Bronchial epithelial cell (primary cell): ENCODE measurements at places on chromosomes 11 and 22. TPM values are rescaled to one million over a fixed set of nuclear protein-coding genes. Genes with fewer than 3 reads are reported as not detected.

The GAL3ST3 gene
- total RNA-seq = not detected in 2 replicates

The OR10A2 gene
- total RNA-seq = not detected in 2 replicates

The SLC6A5 gene
- not detected in 2 replicates for total RNA-seq

The SBF2 gene
- 24.0 and 25.3 TPM in 2 replicates for total RNA-seq

The FOLR1 gene
- total RNA-seq = 0.53 and 1.3 TPM in 2 replicates

The IGSF22 gene
- under 0.01 and 1.4 TPM in 2 replicates for total RNA-seq

The FGF3 gene
- total RNA-seq = not detected in 2 replicates

The GLYAT gene
- total RNA-seq = not detected in 2 replicates

The ART5 gene
- total RNA-seq = not detected in 2 replicates

The ARHGAP8 gene
- 15.0 and 18.2 TPM in 2 replicates for total RNA-seq

The PAX6 gene
- total RNA-seq = not detected in 2 replicates

The OR10V1 gene
- total RNA-seq = not detected in 2 replicates

The A4GALT gene
- 12.4 and 15.5 TPM in 2 replicates for total RNA-seq

The OR52I1 gene
- total RNA-seq = not detected in 2 replicates

The FREY1 gene
- 0.51 and 1.3 TPM in 2 replicates for total RNA-seq

The TRPM5 gene
- total RNA-seq = not detected in 2 replicates

The ADM gene
- 169 and 210 TPM in 2 replicates for total RNA-seq

The MFNG gene
- 0.26 and 1.3 TPM in 2 replicates for total RNA-seq

The OR52N5 gene
- total RNA-seq = not detected in 2 replicates

The C11orf86 gene
- total RNA-seq = not detected in 2 replicates

The RAB3IL1 gene
- 0.90 and 1.1 TPM in 2 replicates for total RNA-seq

The CELSR1 gene
- total RNA-seq = 39.0 and 60.0 TPM in 2 replicates

The PLEKHA7 gene
- total RNA-seq = 2.4 and 6.4 TPM in 2 replicates

The MRGPRF gene
- total RNA-seq = 0.53 TPM in 1 of 2 replicates, not detected in the other

The VSTM5 gene
- 0.51 and 0.79 TPM in 2 replicates for total RNA-seq

The NOX4 gene
- total RNA-seq = 0.26 TPM in 1 of 2 replicates, not detected in the other

The GRAMD4 gene
- total RNA-seq = 16.8 and 27.3 TPM in 2 replicates
